Sigmoid colon (tissue), 7 donors: ENCODE measurements at places on chromosomes 7 and 10. TPM values are rescaled to one million over a fixed set of nuclear protein-coding genes. Genes with fewer than 3 reads are reported as not detected.

DNA sequence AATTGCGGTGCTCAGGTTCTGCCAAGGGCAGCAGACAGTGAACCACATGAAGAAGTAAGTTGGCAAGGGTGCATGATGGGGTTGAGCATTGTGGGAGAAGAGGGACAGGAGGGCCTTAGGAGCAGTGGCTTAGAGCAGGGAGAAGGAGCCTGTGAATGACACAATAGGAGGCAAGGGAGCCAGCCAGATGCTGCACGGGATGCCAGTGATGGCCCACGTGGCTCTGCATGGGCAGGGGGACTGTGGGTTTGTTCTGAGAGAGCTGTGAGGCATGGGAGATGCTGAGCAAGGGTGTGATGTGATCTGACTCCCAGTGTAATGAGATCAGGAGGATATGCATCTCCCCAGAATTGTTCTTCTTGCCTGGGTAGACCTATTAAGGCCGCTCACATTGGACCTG, 60.9 kb downstream of the C10orf90 start:
- H3K4me1 ChIP-seq: no peaks in the 10 kb centered on the region
- no peaks in the 10 kb centered on the region for H3K36me3 ChIP-seq
- DNase-seq: no peak
- H3K27ac ChIP-seq: no peak overlapping the region

Gene COBL
- total RNA-seq: 5.4 TPM

DNA sequence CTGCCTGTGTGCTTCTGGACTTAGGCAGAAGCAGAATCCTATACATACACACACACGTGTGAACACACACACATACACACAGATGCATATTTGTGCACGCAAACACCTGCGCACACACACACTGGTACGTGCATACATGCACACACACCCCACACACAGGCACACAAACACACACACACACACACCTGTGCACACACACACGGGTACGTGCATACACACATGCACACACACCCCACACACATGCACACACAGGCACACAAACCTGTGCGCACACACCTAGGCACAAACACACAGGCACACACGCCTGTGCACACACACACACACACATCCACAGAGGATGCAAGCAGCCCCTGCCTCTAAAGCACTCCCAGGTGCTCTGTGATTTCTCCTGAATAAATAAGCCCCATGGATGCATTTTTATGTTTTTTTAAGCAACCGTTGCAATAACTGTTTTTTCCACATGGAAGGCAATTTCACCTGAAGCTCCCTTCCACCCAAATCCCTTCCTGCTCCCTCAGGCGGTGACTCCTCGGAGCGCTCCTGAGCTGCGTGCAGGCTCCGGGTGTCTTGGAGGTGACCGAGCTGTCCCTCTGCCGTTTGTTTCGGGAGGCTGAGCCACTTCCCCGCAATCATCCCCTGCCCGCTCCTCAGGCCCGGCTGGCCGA, 41.5 kb upstream of the PDGFA start:
- no peak for DNase-seq
- no peaks in the 10 kb centered on the region for H3K27me3 ChIP-seq
- H3K36me3 ChIP-seq: no peaks in the 10 kb centered on the region
- no peaks in the 10 kb centered on the region for H3K4me1 ChIP-seq
- no peak overlapping the region for H3K4me3 ChIP-seq

DNA sequence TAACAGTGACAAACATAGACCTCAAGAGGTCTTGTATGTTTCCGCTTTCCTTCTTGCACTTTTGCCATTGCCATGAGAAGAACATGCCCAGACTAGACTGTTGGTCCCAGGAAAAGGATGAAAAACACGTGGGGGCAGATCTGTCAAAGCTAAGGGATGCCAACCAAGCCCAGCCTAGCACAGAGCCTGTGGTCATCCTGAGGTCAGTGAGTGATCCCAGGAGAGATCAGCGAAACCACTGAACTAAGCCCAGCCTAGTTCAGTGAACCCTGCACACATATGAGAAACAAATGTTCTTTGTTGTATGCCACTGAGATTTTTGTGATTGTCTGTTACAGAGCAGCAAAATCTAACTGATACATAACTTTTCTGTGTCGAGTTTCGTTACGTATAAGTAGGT, 718.8 kb downstream of the MAGI2 start:
- no peak overlapping the region for H3K27ac ChIP-seq
- H3K27me3 ChIP-seq: no peaks in the 10 kb centered on the region
- H3K4me1 ChIP-seq: no peaks in the 10 kb centered on the region

- peak overlapping the region; percentile 80 for H3K27ac ChIP-seq
- peaks cover 41% of the 10 kb centered on the region for H3K4me1 ChIP-seq
- DNase-seq: peak; percentile 94
- H3K36me3 ChIP-seq: no peaks in the 10 kb centered on the region
- no peaks in the 10 kb centered on the region for H3K27me3 ChIP-seq
These were observed 123.9 kb upstream of the ZMIZ1 start for GRCh38 chr10:78944723-78945312.

- no peak for DNase-seq
- no peaks in the 10 kb centered on the region for H3K4me1 ChIP-seq
- no peaks in the 10 kb centered on the region for H3K27me3 ChIP-seq
- peaks cover 64% of the 10 kb centered on the region for H3K36me3 ChIP-seq
- H3K27ac ChIP-seq: no peak overlapping the region
- H3K4me3 ChIP-seq: no peak overlapping the region
These were observed 122.2 kb upstream of the AMPH start for GRCh38 chr7:38753347-38753746.

- no peaks in the 10 kb centered on the region for H3K4me1 ChIP-seq
- DNase-seq: no peak
- H3K36me3 ChIP-seq: no peaks in the 10 kb centered on the region
These were observed 15.0 kb downstream of the RET start for GRCh38 chr10:43091846-43092245.
